Aortic smooth muscle cell (primary cell): ENCODE measurements at places on chromosomes 4 and X. TPM values are rescaled to one million over a fixed set of nuclear protein-coding genes. Genes with fewer than 3 reads are reported as not detected.

WAS gene
- total RNA-seq = 0.12 TPM in 1 of 2 replicates, not detected in the other

C1QTNF7 gene
- 0.26 and 1.1 TPM in 2 replicates for total RNA-seq

CFAP99 gene
- 0.12 and 0.13 TPM in 2 replicates for total RNA-seq

KIAA1210 gene
- total RNA-seq = not detected in 2 replicates

DGKK gene
- not detected in 2 replicates for total RNA-seq

MAGEA4 gene
- not detected in 2 replicates for total RNA-seq

REPS2 gene
- 0.37 and 0.40 TPM in 2 replicates for total RNA-seq

SHROOM3 gene
- 7.0 and 13.7 TPM in 2 replicates for total RNA-seq

RBM10 gene
- total RNA-seq = 34.8 and 41.6 TPM in 2 replicates

SMIM10 gene
- total RNA-seq = 6.8 and 9.2 TPM in 2 replicates

FRMD7 gene
- total RNA-seq = not detected in 2 replicates

SAGE1 gene
- not detected in 2 replicates for total RNA-seq

ZIC3 gene
- not detected in 2 replicates for total RNA-seq

SERPINA7 gene
- total RNA-seq = not detected in 2 replicates

HSFX2 gene
- total RNA-seq = not detected in 2 replicates

TENM3 gene
- 0.13 and 0.19 TPM in 2 replicates for total RNA-seq

LPAR4 gene
- total RNA-seq = 0.53 and 0.75 TPM in 2 replicates

FAM90A26 gene
- total RNA-seq = not detected in 2 replicates

TMSB15C gene
- total RNA-seq = 1.3 and 1.6 TPM in 2 replicates

SMAD1 gene
- total RNA-seq = 8.9 and 12.7 TPM in 2 replicates

UGT2A1 gene
- under 0.01 and 0.13 TPM in 2 replicates for total RNA-seq

TACR3 gene
- total RNA-seq = not detected in 2 replicates

MAGEA12 gene
- total RNA-seq = not detected in 2 replicates

ANK2 gene
- total RNA-seq = 226 and 261 TPM in 2 replicates

MAGEB10 gene
- not detected in 2 replicates for total RNA-seq

CCDC149 gene
- 18.0 and 18.2 TPM in 2 replicates for total RNA-seq

SPIN2A gene
- 0.53 and 0.56 TPM in 2 replicates for total RNA-seq
